ENCODE measurements at places on chromosomes 5 and 9.

DNA sequence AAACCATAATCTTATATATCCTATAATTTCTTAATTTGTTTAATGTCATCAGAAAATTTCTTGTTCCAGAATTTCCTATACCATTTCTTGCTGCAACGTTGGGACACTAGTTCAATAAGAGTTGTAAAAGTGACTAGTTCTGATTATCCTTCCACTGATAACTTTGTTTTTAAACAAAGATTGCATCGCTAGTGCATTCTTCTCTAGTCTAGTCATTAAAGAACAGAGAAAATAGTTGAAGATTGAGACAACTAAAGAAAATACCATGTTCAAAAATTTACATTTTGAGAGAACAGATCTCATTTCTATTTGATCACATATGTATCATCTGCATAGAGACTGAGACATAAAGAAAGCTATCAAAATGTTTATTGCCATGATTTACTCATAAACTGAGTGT lies 1888.2 kb downstream of the EFNA5 start:
- DNase-seq = no peak

- DNase-seq = no peak
Measured at GRCh38 chr5:129358069-129358468, 102.0 kb upstream of the ADAMTS19 start.

DNA sequence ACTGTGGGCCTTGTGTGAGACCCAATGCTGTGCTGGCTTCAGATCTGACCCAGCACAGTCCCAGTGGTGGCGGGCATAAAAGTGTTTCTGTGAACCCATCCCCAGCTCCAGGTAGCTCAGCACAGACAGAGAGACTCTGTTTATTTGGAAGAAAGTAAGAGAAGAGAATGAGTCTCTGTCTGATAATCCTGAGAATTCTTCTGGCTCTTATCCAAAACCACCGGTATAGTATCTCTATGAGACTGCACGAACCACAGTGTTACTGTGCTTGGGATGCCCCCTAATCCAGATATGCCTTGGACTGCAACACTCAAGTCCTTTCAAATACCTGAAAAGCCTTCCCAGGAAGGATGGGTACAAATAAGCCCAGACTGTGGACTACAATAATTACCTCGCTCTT lies 1660.8 kb upstream of the ACO1 start:
- DNase-seq = no peak

- DNase-seq = no peak
Measured at GRCh38 chr9:69660304-69660703, 11.9 kb downstream of the APBA1 start.

DNA sequence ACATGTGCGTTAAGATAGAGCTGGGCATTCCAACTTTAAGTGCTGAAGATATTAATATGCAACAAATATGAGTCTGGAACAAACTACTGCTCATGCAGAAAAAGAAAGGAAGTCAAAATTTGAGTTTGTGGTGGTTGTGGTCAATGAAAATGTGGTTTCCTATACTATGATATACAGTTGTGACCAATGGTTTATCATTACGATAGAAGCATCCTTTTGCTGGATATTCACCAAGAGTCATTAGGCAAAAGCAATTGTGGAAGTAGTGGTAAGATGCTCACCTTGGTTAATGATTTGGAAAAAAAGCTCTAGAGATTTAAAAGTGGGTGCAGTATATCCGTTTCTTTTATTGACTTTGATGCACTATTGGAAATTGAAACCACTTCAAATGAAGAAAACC lies 1007.0 kb downstream of the NR2F1-AS1 start:
- DNase-seq = no peak

GRCh38 chr5:126732716-126733115 lies 44.2 kb upstream of the LMNB1 start:
- no peak for DNase-seq

GRCh38 chr9:113416149-113416721 lies 5.7 kb downstream of the C9orf43 start:
- no peak for DNase-seq

- no peak for DNase-seq
Measured at GRCh38 chr5:134095887-134096589, 18.4 kb upstream of the TCF7 start.

DNA sequence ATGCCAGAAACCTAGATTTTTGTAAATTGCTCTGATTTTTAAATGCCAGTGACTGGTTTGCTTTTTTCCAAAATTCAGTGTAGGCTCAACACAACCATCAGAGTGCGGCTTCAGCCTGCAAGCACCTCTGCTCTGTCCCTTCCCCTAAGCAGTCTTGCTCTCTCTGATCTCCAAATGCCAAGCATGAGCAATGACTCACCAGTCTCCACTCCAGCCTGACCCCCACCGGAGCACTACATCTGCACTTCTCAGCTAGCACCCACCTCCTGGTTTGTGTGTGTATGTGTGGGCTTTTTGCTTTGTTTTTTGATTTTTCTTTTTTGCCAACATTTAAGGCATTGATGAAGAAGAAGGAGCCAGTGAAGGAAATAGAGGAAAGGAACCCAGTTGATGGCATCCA lies 61.4 kb upstream of the ADRA1B start:
- no peak for DNase-seq

DNA sequence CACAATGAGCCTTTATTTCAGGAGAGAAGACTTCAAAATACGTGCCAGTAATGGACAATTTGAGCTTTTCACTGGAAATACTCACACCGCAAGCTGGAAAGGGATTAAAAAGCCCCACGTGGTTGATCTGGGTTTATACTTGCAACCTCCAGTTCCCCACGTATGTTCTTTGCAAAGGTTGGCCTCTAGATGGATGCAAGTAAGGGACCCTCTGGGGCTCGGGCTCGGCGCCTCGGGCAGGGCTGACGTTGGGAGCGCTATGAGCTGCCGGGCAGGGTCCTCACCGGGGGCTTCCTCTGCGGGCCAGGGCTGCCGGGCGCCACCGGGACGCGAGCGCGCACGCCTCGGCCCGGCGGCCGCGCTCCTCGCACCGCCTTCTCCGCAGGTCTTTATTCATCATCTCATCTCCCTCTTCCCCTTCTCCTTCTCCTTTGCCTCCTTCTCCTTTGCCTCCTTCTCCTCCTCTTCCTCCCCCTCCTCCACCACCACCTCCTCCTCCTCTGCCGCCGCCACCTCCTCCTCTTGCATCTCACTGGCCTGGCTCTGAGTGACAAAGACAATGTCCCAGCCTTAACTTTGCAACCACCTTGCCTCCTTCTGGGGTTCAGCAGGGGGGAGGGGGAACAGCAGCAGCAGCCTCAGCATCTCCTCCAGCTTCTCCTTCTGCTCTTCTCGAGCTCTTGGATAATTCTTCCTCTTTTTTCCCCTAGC lies 701 bp upstream of the ZNF462 start:
- no peak for DNase-seq
